ENCODE measurements at places on chromosomes 4 and X.
A peak's percentile ranks its signal among the peaks of the same experiment; 100 is the strongest.

GRCh38 chrX:55129361-55129760 is 40.5 kb downstream of the PAGE2 start:
- DNase-seq: no peak

DNA sequence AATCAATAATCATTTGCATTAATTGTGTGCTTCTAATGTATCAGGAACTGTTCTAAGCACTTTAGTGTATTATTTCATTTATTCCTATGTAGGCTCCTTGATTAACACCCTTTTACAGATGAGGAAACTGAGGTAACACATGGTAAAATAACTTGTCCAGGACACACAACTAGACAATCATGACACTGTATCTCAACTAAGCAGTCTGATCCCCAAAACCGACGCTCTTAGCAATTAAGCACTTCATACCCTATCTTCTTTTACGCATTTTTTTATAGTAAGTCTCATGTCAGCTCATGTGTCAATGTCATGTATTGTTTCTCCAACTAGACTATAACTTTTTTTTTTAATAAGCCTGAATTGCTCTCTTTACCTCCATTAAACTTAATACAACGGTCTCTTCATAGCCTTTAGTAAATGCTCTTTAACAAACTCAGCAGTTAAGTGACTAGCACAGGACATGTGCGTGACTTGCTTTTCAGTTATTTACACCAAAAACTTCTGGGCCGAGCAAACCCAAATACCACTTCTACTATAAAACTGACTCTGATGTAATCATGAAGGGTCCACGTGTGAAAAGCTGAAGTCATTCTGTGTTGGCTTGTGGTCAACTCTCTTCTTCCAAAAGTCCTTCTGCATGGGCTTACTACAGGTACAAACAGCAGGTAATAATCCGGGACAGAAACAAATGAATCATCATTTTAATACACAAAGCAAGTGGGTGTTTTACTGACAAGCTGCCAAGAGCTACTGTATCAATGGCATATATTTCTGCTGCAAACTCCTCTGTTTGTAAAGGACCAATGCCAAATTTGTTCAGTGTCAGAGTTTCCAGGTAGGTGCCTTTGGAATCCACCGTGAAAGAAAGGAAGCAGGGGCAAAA is 7.9 kb upstream of the AMBN start:
- no peak for DNase-seq

DNA sequence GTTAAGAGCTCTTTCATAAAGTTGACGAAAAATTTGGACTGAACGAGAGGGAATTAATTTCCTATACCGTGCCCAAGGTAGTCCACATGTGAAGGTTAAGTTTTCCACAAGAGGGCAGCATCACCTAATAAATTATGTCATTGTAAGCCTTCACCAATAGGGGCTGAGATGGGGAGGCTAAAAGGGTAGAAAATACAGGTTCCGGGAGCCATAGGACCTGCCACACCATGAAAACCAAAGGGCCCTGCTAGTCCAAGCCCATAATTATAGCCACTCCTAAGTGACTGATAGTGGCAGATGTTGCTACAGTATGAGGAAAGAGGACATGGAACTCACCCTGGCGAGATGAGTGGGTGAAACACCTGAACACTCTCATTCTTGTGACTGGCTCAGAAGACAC is 122.2 kb downstream of the SHROOM4 start:
- DNase-seq: peak; percentile 43

GRCh38 chr4:167190379-167190778 is 43.9 kb downstream of the SPOCK3 start:
- DNase-seq: no peak

DNA sequence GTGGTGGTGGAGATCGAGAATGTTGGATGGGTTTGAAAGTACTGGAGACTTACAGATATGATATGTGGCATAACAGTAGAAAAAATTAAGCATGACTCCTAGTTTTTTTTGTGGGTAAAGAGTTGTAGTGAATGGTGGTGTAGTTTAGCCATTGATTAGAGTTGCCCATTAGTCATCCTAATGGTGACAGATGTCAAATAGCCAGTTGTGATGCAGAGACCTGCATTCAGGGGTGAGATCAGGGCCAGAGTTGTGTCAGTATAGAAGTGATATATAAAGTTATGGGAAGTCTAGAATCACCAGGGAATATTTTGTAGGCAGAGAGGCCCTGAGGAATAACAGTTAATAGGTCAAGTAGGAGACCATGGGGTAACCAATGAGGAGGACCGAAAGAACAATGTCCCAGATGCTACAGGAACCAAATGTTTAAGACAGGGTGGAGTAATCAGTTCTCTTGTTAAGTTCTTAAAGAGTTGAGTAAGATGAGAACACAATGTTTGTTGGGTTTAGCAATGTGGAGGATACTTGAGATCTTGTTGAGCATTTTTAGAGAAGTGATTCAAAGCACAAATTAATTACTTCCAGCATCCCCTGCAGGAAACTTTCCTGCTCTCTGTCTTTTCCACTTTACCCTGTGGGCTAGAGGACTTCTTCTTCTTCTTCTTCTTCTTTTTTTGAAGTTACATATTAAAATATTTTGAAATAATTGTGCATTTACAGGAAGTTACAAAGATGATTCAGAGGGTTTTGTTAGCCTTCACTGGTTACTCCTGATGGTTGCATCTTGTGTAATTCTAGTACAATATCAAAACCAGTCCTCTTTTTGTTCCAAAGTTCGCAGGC is 13.3 kb downstream of the SGMS2 start:
- DNase-seq: no peak

DNA sequence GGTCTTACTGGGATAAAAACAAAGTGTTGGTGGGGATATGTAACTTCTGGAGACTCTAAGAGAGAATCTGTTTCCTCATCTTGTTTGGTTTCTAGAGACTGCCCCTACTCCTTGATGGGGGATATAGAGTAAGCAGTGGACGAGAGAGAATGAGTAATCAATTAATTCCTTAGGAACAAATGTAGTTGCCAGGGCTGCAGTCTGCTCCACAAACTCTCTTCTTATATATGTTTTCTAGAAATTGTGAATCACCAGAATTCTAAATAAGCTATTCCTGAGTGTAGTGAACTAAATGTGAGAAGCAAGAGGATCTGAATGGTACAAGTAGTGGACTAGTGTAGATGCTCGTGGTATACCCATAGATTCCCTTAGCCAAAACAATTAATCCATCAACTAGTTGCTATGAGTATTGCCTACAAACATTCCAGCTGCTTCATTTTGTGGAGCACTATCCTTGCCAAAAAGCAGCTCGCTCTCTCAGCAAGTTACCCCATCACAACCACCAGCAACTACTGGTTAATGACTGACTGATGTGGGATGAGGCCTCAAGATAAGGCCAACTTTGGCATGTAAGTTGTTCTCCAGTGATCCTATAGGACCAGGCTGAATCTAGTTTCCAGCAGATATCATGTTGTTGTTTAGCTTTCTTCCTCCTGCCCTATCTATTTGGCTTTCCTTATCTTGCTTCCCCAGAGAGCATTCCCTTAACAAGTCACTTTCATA is 273.0 kb downstream of the SLC7A11 start:
- DNase-seq: no peak

DNA sequence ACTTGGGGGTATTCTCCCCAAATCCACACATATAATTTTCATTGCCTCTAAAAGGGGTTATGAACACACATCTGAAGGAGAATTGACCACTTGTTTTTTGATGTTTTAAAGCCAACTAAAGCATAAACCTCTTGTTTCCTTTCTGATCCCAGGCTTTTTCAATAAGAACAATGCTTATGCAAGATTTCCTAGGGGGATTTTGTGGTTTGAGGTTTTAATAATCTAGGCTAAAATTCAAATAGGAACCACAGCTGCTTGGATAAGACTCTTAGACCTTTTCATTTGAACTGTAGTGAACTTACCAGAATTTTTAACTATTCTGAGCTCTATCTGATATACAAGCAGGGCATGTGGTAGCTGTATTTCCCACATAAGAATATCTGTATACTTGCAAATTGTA is 651.1 kb downstream of the ANKRD50 start:
- peak; percentile 29 for DNase-seq

GRCh38 chr4:27881705-27882104 is 1021.1 kb downstream of the STIM2 start:
- DNase-seq: no peak

DNA sequence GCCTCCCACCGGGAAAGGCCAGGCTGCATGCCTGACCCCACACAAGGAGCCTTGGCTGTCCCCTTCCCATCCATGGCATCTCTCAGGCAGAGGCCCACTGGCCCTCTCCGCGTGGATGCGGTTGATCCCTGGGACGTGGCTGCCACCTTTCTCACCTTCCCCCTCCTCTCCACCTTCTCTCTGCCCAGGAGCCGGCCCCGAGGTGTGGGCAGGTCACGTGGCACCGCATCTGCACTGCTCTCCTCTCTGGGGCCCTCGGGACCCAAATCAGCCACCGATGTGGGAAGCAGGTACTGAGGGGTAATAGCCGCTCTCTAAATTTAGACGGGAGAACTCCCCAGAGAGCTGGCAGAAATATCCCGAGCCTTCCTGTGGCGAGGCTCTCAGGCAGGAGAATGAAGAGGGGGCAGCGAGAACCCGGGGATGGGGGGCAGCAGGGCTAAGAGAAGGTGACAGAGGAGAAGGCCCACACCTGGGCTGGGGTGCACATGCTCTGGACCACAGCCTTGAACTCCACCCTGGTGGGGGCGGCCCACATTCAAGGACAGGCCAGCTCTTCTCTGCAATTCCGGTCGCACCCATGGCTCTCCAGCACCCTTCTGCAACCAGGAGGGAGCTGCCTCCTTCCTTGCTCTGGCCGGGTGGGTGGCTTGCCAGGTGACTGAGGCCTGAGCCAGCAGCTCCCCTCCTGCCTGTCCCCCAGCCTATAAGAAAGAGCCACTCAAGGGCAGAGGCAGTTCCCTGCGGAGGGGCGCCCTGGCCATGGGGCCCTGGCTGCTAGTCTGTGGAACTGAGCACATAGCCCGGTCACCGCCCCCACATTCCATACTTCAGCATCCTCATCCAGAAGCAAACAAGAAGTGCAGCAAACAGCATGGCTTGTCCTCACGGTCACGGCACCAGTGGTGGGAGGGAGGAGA is 9.6 kb upstream of the DUSP9 start:
- DNase-seq: no peak

- DNase-seq: no peak
Measured at GRCh38 chr4:141099326-141099725, 33.9 kb downstream of the RNF150 start.

GRCh38 chr4:181007751-181008150 is 1235.5 kb upstream of the TENM3 start:
- no peak for DNase-seq

GRCh38 chrX:17459661-17460060 is 84.7 kb downstream of the NHS start:
- DNase-seq: no peak

- DNase-seq: no peak
Measured at GRCh38 chr4:54696649-54697048, 38.9 kb downstream of the KIT start.

DNA sequence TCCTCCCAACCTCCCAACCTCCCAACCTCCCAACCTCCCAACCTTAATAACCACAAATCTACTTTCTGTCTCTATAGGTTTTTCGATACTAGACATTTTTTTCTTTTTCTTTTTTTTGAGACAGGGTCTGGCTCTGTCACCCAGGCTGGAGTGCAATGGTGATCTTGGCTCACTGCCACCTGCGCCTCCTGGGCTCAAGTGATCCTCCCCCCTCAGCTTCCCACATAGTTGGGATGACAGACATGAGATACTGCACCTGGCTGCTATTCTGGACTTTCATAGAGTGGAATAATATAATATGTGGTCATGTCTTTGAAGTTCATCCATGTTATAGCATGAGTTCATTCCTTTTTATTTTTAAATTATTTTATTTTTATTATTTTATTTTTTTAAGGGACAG is 39.5 kb upstream of the ZFX start:
- DNase-seq: no peak

DNA sequence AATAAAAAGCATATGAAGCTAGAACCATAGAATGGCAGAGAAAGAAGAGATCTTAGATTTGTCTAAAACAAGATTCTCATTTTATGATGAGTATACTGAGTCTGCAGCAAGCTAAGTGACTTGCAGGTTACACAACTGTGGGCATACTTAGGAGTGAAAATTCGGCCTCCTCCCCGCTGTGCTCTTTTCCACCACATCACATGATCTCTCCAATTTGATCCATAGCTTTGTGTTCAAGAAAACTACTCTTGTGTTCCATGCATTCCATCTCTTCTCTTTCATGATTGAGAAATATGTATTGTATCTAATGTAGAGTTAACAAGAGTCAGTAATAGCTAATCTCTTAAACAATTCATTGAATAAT is 234.3 kb downstream of the SCFD2 start:
- no peak for DNase-seq

- no peak for DNase-seq
Measured at GRCh38 chr4:4216648-4217047, 10.1 kb downstream of the OTOP1 start.

- DNase-seq: no peak
Measured at GRCh38 chr4:116016201-116016600, 902.8 kb upstream of the NDST4 start.

- no peak for DNase-seq
Measured at GRCh38 chr4:6892909-6893202, 16.8 kb upstream of the TBC1D14 start.

- DNase-seq: peak; percentile 60
Measured at GRCh38 chr4:148514041-148514440, 71.8 kb upstream of the NR3C2 start.

DNA sequence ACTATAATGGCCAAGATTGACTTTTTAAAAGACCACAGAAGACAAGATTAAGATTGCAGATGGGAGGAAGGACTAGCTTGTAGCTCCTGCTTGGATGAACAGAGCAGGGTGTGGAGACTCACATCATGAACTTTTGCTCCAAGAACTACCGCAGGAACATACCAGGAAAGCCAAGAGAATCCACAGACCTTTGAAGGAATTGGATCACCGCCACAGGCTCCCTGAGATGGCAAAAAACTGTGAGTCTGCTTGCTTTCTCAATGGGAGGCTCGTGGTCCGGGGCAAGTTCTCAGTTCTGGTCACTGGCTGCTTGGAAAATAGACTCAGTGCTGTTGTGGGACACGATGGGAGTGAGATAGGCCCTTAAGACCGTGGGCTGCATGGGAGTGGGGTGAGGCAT is 276.6 kb downstream of the CCSER1 start:
- no peak for DNase-seq

DNA sequence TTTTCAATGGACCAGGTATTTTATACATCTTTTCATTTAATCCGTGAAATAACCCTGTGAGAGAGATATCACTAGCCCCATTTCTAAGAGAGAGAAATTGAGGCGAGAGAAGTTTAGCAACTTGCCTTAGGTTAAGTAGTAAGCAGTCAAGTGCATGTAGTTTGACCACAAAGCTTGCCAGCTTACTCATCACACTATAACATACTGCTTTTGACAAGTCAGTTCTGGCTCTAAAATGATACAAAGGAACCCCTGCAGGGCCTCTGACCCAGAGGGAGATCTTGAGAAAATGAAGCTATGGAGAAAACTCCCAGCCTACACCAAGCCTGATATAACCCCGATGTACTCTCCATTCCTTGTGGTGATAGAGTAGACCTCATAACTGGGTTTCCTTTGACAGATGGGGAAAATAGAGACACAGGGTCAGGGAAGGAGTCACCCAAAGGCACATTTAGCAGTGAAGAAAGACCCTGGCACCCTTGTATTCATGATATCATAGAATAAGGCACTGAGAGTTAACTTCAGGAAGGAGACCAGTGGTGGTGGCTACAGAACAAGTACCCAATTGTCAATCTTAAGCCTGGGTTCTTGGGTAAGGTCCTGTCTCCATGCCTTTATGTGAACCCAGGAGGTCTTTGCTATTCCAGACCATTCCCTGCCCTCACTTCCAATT is 60.2 kb upstream of the MSN start:
- DNase-seq: no peak

- no peak for DNase-seq
Measured at GRCh38 chrX:48983896-48984295, 12.3 kb upstream of the KCND1 start.

- DNase-seq: no peak
Measured at GRCh38 chr4:162565730-162566129, 401.9 kb upstream of the FSTL5 start.
